Pancreas (tissue), 10 donors: ENCODE measurements at places on chromosomes 2 and 18.
A peak's percentile ranks its signal among the peaks of the same experiment; 100 is the strongest.

- DNase-seq = no peak
Observed at GRCh38 chr2:180983468-180984242, 3.2 kb downstream of the UBE2E3 start.

- no peak for DNase-seq
Observed at GRCh38 chr18:55585065-55585919, 2.7 kb downstream of the TCF4 start.

DNA sequence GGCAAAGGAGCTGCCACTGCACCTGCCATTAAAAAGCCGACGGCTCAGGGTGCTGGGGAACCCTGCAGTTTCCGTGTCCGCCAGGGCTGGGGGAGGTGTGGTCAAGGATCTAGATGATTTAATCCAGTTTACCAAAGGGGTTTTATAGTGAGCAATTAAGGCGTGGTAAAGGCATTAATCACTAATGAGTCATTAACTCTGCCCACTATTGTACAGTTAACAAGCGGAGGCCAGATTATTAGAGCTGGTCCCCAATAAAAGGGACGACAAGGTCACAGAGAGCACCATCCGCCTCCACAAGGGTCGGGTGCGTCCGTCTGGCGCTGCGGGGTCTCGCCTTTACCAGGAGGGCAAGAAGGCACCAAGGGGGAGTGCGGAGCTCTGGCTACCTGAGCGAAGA is 9.6 kb downstream of the RAX start:
- DNase-seq = peak; percentile 50

DNA sequence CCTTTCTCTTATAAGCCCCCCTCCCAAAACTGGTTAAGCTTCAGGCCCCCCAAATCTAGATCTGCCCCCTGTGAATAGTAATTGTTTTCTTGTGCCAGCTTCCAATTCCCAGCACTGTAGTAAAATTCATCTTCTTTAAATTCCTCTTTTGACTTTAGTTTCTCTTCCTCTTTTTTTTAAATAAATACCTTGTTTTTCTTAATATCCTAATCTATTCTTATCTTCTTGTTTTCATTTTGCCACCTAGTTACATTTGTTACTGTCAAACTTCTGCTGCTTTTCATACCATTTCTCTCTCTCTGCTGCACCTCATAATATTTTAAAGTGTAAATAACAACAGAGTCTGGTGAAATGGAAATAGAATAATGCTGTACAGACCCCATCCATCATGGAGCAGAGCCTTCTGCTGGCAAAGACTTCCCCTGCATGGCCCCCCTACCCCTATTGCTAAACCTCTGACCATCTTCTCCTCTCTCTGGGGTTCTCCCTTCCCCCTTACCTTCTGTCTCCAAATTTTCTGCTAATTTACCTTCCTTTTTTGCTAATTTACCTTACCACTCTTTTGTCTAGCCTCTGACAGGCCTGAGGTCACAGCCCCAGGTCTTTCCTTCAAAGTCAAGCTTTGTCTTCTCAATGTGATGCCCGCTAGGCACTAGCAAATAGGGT is 94.9 kb upstream of the PAPOLG start:
- no peak for DNase-seq

DNA sequence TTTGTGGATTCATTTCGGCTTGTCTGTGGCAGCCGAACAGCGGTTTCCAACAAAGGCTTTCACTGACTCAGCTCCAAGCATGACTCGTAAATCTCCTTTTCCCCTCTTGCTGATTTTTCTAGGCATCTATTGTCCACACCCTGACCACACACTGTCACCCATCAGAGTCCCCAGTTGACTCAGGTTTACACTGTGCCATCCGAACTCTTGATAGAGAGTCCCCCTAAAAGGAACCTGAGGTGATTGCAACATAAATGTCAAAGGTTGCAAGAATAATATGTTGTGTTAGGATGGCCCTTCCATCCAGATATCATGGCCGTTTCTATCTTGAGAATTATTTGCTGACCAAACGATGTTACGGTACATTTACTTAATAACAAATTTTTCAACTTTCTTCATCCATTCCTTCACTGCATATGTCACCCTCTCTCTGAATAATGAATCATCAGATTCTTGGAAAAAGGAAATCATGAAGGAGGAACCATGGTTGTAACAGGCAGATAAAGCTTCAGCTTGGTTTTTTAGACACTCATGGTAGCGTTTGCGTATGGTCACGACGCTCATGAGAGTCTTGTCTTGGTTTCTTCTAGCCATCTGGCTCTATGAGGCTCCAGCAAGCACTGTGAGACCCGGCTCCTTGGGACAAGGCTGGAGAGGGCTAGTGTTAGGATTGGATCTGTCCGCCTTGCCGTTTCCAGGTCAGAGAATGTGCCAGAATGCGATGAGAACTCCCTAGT is 72.1 kb downstream of the NPAS2 start:
- DNase-seq = no peak

DNA sequence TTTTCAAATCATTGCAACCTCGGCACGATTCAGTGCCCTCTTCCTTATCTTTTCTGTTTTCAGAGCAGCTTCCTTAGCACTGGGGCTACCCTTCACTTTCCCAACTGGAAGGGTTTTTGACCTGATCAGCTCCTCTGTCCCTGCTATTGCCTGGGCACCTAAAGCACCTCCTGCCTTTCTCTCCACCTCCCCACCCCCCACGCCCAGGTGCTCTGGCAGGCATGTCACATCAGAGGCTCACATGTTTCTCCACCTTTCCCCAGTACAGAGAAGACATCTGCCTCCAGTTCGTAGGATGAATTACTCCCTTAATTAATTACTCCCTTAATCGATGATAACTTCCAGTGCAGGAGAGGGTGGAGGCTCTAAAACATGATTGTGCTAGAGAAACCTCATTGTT is 88.7 kb upstream of the LCLAT1 start:
- DNase-seq = no peak

DNA sequence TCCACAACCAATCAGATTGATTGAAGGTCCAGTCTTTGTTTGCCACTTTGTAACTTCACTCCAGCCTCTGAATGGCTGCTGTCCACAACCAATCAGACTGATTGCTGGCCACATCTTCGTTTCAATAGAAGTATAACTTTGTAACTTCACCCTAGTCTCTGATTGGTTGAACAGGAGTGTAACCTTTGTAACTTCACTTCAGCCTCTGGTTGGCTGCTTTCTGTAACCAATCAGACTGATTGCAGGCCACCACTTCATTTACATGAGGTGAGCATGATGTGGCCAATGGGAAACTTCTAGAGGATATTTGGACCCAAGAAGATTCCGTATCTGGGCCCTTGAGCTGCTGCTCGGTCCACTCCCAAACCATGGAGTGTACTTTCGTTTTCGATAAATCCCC is 16.9 kb upstream of the ALPP start:
- DNase-seq = no peak

- DNase-seq = no peak
Observed at GRCh38 chr18:78875016-78875777, 104.4 kb upstream of the SALL3 start.

DNA sequence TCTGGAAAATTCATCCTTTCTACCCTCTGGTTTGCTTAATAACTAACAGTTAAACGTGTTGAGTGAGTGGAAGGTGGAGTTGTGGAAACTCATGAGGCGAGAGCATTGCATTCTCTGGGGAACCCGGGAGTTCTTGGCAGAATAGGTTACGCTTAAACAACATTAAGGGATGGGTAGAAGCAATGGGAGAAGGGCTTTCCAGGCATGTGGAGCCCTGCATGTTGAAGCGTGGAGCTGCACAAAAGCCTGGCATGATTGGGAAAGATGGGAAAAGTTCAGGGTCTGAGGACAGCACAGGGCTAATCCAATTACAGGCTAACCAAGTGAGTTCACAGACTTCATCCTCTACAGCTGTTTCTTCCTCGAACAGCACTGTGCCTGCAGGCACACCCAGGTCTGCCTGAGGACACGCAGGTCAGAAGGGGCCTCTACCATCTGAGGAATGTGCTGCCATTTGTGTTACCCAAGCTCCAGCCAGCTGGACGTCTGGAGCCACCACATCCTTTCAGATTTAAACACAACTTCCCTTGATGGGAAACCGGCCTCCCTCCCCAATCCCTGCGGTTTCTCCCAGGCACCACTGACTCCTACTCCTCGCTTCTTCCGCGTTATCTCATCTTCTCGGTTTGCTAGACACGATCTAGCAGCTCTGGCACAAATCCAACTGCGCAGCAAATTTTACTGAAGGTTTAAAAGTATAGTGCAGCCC is 164.2 kb downstream of the ANTXR1 start:
- no peak for DNase-seq

DNA sequence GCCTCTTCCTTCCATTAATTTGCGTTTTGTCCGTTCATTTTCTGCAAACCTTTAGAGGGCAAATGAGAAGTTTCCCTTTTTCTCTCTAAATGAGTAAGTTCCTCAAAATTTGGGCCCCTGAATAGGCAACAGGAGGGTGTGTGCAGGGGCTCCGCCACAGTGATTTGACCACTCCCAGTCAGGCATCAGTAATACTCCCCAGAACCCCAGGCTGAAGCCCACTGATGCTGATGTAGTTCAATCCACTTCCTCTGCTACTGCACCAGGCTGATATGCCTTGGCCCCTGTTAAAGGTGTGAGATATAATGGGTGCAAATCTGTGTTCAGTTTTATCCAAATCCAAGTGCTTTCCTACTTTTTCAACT is 1150.0 kb downstream of the RPIA start:
- DNase-seq = no peak

DNA sequence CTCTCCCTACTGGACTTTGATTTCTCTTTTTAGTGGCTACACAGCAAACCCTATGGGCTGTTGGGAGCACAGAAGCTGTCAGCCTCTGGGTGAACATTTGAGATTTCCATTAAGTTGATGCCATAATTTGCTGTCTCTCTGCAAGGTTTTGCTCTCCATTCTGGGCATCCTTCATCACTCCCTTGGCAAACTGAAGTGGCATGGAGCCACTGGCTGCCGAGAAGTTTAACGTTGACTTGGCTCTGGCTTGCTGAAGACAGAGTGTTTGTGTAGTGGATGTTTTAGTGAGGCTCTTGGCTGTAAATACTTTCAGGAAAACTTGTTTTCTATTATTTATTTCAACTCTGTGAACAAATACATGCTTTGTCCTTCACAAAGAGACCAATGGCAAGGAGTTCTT is 91.5 kb downstream of the ALK start:
- no peak for DNase-seq

- no peak for DNase-seq
Observed at GRCh38 chr2:10398496-10398895, 49.6 kb downstream of the ODC1 start.

DNA sequence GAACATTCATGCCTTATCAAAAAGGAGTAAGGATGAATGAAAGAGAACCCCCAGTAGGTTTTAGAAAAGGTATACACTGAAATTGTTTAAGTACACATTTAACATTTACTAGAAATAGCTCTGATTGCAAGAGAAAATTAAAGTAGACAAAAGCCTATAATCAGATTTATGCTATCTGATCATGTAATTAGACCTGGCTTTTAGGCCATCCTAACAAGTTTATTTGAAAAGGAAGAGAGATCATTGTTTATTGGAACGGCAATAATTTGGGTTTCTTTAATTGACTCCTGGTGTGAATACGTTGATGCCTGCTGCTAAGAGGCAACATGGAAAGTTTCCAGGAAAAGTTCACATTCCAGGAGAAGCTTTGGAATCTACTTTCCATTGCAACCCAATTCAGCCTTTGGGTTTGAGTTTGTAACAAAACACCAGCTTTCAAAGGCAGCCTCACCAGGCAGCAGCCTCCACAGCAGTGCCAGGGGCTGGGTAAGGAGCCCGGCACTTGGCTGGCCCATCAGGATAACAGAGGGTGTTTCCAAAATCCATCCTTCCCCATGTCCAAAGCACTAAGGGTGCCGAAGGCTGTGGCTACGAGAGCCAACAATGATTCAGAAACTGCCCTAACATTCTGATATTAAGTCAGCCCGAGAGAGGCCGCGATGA is 18.0 kb downstream of the FZD7 start:
- no peak for DNase-seq
